ENCODE measurements at places on chromosomes 16 and 17. TPM values are rescaled to one million over a fixed set of nuclear protein-coding genes. Genes with fewer than 3 reads are reported as not detected.

Gene MAFG
- 6.1 TPM for polyA plus RNA-seq

- no peak overlapping the region for H3K27ac ChIP-seq
- H3K27me3 ChIP-seq: no peaks in the 10 kb centered on the region
- H3K36me3 ChIP-seq: no peaks in the 10 kb centered on the region
- no peak overlapping the region for H3K4me3 ChIP-seq
Observed at GRCh38 chr16:79269211-79269863, 331.2 kb downstream of the MAF start.

- H3K27ac ChIP-seq: peak overlapping the region; percentile 92
- peaks cover 1% of the 10 kb centered on the region for H3K36me3 ChIP-seq
- no peaks in the 10 kb centered on the region for H3K27me3 ChIP-seq
- peak; percentile 61 for DNase-seq
- H3K4me1 ChIP-seq: peaks cover 14% of the 10 kb centered on the region
Observed at GRCh38 chr17:16352303-16352666, 984 bp downstream of the CENPV start.

DNA sequence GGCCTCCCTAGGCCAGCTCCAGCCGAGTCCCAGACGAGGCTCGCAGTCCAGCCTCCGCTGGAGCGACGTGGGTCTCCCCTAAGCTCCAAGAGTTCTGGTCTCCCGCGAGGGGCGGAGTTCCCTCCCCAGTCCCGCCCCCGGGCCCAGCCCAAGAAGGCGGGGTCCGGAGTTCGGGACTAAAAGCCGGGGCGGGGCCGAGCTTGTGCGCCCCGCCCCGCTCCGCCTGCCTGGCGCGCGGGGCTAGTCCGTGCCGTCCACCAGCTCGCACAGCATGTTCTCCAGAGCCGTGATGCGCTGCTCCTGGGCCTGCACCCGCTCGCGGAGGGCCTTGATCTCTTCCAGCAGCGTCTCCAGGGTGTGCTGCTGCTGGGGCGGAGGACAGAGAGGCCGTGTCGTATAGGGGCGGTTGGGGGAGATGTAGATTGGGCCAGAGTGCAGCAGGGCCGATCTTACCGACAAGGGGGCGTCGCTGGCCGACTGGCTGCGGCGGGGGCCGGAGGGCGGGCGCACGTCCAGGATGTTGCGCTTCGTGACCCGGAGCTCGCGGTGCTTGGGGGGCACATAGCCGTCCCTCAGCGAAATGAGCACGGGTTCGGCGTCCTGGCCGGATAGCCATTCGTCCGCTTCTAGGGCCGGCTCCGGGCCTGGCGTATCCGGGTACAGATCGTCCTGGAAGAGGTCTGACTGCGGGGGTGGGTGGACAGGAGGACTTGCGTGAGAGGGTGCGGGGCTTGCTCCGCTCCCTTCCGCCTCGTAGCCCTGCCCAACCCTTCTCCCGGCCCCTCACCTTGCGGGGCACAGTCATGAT lies 7.0 kb downstream of the CORO6 start:
- no peak overlapping the region for H3K4me3 ChIP-seq
- peak; percentile 81 for DNase-seq
- H3K27me3 ChIP-seq: no peaks in the 10 kb centered on the region
- no peaks in the 10 kb centered on the region for H3K36me3 ChIP-seq
- H3K27ac ChIP-seq: no peak overlapping the region

- no peak overlapping the region for H3K27ac ChIP-seq
- peaks cover 23% of the 10 kb centered on the region for H3K4me1 ChIP-seq
- H3K4me3 ChIP-seq: no peak overlapping the region
- DNase-seq: no peak
- no peaks in the 10 kb centered on the region for H3K36me3 ChIP-seq
- H3K27me3 ChIP-seq: no peaks in the 10 kb centered on the region
Observed at GRCh38 chr17:81025741-81026129, 9.2 kb upstream of the BAIAP2 start.

- H3K36me3 ChIP-seq: no peaks in the 10 kb centered on the region
- no peak overlapping the region for H3K27ac ChIP-seq
- no peak for DNase-seq
- no peak overlapping the region for H3K4me3 ChIP-seq
Observed at GRCh38 chr17:66438101-66438500, 135.7 kb downstream of the PRKCA start.

- no peaks in the 10 kb centered on the region for H3K4me1 ChIP-seq
- H3K36me3 ChIP-seq: no peaks in the 10 kb centered on the region
- H3K27ac ChIP-seq: no peak overlapping the region
- no peak overlapping the region for H3K4me3 ChIP-seq
- no peaks in the 10 kb centered on the region for H3K27me3 ChIP-seq
- DNase-seq: peak; percentile 76
Observed at GRCh38 chr17:58587713-58588117, 73.3 kb upstream of the MTMR4 start.

DNA sequence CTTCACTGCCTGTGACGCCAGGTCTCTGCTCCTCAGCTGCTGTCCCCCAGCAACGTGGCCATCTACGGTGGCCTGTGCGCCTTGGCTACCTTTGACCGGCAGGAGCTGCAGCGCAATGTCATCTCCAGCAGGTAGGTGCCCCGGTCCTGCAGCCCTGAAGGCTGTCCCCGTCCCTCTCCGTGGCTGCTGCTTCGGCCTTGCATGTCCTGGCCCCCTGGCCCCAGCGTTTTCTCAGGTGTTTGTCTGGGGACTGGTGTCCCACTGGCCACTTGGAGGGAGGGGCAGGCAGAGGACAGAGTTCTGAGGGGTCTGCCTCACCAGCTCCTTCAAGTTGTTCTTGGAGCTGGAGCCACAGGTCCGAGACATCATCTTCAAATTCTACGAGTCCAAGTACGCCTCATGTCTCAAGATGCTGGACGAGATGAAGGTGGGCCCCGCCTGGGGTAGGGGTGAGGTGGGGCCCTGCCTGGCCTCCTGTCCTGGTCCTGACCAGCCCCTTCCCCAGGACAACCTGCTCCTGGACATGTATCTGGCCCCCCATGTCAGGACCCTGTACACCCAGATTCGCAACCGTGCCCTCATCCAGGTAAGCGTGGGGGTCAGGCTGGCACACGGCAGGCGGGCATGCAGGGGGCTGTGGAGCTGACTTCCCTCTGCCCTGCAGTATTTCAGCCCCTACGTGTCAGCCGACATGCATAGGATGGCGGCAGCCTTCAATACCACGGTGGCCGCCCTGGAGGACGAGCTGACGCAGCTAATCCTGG lies 4.4 kb downstream of the GPS1 start:
- peaks cover 17% of the 10 kb centered on the region for H3K4me1 ChIP-seq
- H3K27me3 ChIP-seq: no peaks in the 10 kb centered on the region
- peaks cover 60% of the 10 kb centered on the region for H3K36me3 ChIP-seq
- no peak overlapping the region for H3K4me3 ChIP-seq

Gene TVP23A
- 0.09 TPM for polyA plus RNA-seq

- H3K36me3 ChIP-seq: peaks cover 18% of the 10 kb centered on the region
- no peak for DNase-seq
- H3K4me1 ChIP-seq: no peaks in the 10 kb centered on the region
- no peak overlapping the region for H3K27ac ChIP-seq
- H3K27me3 ChIP-seq: no peaks in the 10 kb centered on the region
- H3K4me3 ChIP-seq: no peak overlapping the region
Observed at GRCh38 chr17:51180486-51180885, 14.3 kb downstream of the NME2 start.

Gene TLK2
- 4.2 TPM for polyA plus RNA-seq

DNA sequence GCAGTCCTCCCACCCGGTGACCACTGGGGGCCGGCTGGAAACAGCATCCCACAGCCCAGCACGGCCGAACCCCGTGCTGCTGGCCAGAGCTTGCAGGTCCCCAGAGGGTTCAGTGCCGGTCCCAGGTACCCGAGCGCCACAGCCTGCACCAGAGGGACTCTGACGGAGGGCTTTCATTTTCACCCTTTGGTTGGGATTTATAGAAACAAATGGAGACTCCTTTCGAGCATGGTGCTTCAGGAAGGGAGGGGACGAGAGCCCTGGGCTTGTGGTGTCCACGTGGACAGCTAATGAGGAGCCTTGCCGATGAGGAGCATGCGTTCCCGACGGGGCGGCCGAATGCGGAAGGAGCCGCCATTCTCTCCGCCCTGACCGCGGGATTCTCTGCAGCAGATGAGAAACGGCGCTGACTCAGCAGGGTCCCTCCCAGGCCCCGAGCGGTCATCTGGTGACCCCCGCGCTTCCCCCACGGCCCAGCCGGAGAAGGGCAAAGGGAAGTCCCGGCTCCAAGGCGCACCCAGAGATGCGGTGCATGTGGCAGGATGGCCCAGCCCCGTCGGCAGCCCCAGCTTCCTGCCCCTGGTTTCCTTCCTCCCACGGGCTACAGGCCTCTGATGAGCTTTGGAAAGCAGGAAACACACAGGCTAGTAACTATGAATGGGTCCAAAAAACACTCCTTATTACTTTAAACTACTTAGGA lies 9.8 kb downstream of the SLC38A10 start:
- H3K27ac ChIP-seq: peak overlapping the region; percentile 62
- no peaks in the 10 kb centered on the region for H3K27me3 ChIP-seq
- peaks cover 13% of the 10 kb centered on the region for H3K36me3 ChIP-seq
- no peaks in the 10 kb centered on the region for H3K4me1 ChIP-seq
- DNase-seq: peak; percentile 58

GRCh38 chr16:3088450-3088849 lies 10.6 kb downstream of the ZSCAN10 start:
- no peak for DNase-seq
- no peak overlapping the region for H3K4me3 ChIP-seq
- no peaks in the 10 kb centered on the region for H3K27me3 ChIP-seq
- H3K4me1 ChIP-seq: no peaks in the 10 kb centered on the region
- no peaks in the 10 kb centered on the region for H3K36me3 ChIP-seq

GRCh38 chr17:72146371-72146770 lies 25.6 kb downstream of the SOX9 start:
- no peaks in the 10 kb centered on the region for H3K36me3 ChIP-seq
- no peaks in the 10 kb centered on the region for H3K4me1 ChIP-seq
- H3K4me3 ChIP-seq: no peak overlapping the region

DNA sequence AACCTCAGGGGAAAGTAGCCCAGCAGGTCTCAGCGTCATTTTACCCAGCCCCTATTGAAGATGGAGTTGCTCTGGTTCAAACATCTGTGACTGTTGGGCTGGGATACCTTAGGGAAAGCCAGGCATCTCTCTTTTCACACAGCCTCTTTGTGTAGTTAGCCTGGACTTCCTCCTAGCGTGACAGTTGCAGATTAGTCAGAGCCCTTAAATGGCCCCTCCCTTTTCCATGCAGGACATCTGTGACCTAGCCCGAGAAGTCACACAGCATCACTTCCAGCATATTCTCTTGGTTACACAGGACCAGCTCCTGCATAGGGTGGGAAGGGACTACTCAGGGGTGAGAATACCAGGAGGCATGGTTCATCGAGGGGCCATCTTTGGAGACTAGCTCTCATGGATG lies 375.0 kb upstream of the RBFOX1 start:
- no peak overlapping the region for H3K27ac ChIP-seq
- H3K4me1 ChIP-seq: no peaks in the 10 kb centered on the region
- no peaks in the 10 kb centered on the region for H3K36me3 ChIP-seq
- no peak overlapping the region for H3K4me3 ChIP-seq
- no peaks in the 10 kb centered on the region for H3K27me3 ChIP-seq

DNA sequence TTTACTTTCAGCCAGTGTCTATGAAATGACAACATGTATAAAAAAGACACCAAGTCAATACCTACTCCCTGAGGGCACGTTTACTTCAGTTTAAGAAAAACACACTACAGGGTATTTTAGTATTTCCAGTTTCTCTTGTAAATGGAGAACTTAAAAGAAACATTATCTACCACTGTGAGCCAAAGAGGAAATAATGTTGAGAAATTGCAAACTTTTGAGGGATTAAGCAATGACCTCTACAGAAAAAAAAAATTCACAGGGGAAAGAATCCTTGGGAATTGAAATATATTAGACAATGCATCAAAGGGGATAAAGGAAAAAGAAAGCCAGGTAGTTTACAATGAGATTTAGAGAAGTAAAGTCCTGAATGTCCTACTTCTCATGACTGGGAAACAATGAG lies 126.0 kb downstream of the KCNJ2 start:
- DNase-seq: no peak
- no peaks in the 10 kb centered on the region for H3K27me3 ChIP-seq
- no peaks in the 10 kb centered on the region for H3K4me1 ChIP-seq
- no peak overlapping the region for H3K27ac ChIP-seq
- no peaks in the 10 kb centered on the region for H3K36me3 ChIP-seq

DNA sequence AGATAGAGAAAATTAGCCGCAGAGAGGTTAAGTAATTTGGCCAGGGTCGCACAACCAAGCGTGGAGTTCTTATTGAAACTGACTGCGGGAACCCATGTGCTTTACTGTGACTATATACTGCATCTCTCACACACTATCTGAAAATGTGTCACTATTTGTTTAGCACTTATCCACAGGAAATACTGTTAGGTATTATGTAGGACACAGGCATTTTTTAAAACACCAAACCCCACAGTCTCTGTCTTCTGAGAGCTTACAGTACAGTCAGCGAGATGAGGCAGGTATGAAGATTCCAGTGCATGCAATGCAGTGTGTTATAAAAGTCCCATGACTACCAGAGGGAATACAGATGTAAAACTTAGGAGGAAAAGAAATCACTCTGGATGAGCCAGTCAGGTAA lies 11.3 kb downstream of the RBL2 start:
- H3K27ac ChIP-seq: no peak overlapping the region
- DNase-seq: no peak
- no peaks in the 10 kb centered on the region for H3K27me3 ChIP-seq
- H3K4me1 ChIP-seq: no peaks in the 10 kb centered on the region
- H3K4me3 ChIP-seq: no peak overlapping the region

Gene SLC52A1
- 0.08 TPM for polyA plus RNA-seq

DNA sequence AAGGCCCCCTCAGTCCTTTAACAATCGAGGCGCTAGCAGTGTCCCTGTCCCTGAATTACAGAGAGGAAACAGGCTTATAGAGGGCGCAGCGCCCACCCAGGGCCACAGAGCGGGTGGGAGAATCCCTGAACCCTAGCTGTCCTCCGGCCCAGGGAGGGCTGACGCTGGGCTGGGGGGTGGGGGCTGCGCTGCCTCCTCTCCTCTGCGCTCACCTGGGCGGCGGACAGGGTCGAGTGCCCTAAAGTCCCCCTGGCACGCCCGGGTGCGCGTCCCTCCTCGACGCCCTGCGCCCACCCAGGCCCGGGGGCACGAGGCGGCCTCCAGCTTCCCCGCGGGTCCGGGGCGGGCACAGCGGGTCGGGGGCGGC lies 200.4 kb upstream of the N4BP1 start:
- no peak for DNase-seq
- no peak overlapping the region for H3K27ac ChIP-seq
- no peaks in the 10 kb centered on the region for H3K36me3 ChIP-seq
- H3K4me3 ChIP-seq: no peak overlapping the region
- H3K27me3 ChIP-seq: peaks cover 2% of the 10 kb centered on the region

- no peak for DNase-seq
- peaks cover 21% of the 10 kb centered on the region for H3K36me3 ChIP-seq
- H3K4me3 ChIP-seq: no peak overlapping the region
Observed at GRCh38 chr16:4667203-4667963, 26.0 kb upstream of the NUDT16L1 start.

- no peak overlapping the region for H3K27ac ChIP-seq
- no peaks in the 10 kb centered on the region for H3K27me3 ChIP-seq
- peaks cover 10% of the 10 kb centered on the region for H3K4me1 ChIP-seq
- H3K4me3 ChIP-seq: no peak overlapping the region
- no peak for DNase-seq
- H3K36me3 ChIP-seq: no peaks in the 10 kb centered on the region
Observed at GRCh38 chr17:3693829-3694231, 2.1 kb downstream of the P2RX5 start.

Gene CSH2
- polyA plus RNA-seq: not detected

Gene RAB37
- 5.9 TPM for polyA plus RNA-seq

- H3K4me1 ChIP-seq: no peaks in the 10 kb centered on the region
- H3K36me3 ChIP-seq: no peaks in the 10 kb centered on the region
- no peak overlapping the region for H3K27ac ChIP-seq
Observed at GRCh38 chr17:8857919-8858318, 9.6 kb downstream of the PIK3R6 start.

GRCh38 chr17:32350666-32351418 lies 885 bp downstream of the ZNF207 start:
- DNase-seq: no peak
- H3K4me1 ChIP-seq: peaks cover 9% of the 10 kb centered on the region
- H3K36me3 ChIP-seq: peaks cover 20% of the 10 kb centered on the region
- H3K27me3 ChIP-seq: no peaks in the 10 kb centered on the region

Data from liver (tissue), 10 donors.